Panc1 (cell line): ENCODE measurements at places on chromosomes 2 and 18. TPM values are rescaled to one million over a fixed set of nuclear protein-coding genes. Genes with fewer than 3 reads are reported as not detected.

- H3K27ac ChIP-seq, result peak overlapping the region; percentile 90
- peak overlapping the region; percentile 41 for H3K4me3 ChIP-seq
- H3K27me3 ChIP-seq, result no peaks in the 10 kb centered on the region
- no peaks in the 10 kb centered on the region for H3K36me3 ChIP-seq
- DNase-seq, result no peak
Observed at GRCh38 chr2:64859312-64860212, 129.6 kb upstream of the SLC1A4 start.

DNA sequence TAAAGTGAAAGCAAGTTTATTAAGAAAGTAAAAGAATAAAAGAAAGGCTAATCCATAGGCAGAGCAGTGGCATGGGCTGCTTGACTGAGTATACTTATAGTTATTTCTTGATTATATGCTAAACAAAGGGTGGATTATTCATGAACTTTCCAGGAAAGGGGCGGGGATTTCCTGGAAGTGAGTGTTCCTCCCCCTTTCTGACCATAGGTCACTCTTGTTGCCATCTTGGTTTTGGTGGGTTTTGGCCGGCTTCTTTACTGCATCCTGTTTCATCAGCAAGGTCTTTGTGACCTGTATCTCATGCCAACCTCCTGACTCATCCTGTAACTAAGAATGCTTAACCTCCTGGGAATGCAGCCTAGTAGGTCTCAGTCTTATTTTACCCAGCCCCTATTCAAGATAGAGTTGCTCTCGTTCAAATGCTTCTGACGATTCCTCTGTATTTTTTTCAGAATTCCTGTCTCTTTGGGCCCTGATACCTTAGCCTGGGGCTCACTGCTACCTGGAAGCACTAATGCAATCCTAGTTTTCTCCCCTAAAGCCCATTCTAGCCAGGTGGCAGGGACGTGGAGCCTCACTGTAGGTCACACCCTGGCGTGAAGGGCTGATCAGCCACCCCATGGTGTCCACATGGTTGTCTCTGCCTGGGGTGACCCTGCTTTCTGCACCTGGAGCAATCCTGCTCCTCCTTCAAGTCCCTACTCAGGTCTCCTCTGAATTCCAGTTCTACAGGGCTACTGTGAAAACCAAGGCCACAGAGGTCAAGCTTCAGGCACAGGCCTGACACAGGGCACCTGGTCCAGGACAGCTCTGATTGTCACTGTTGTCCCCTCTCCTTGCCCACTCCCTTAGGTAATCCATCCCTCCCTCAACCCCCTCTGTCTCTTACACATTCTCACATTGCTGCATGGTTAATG, 6.0 kb upstream of the SLC35F6 start:
- DNase-seq, result peak; percentile 96
- H3K27ac ChIP-seq, result peak overlapping the region; percentile 97
- H3K4me3 ChIP-seq, result 0 out of 2 replicates have a peak overlapping the region, but pooled peaks have one; percentile 0
- H3K4me1 ChIP-seq, result peaks cover 40% of the 10 kb centered on the region
- no peaks in the 10 kb centered on the region for H3K27me3 ChIP-seq

DNA sequence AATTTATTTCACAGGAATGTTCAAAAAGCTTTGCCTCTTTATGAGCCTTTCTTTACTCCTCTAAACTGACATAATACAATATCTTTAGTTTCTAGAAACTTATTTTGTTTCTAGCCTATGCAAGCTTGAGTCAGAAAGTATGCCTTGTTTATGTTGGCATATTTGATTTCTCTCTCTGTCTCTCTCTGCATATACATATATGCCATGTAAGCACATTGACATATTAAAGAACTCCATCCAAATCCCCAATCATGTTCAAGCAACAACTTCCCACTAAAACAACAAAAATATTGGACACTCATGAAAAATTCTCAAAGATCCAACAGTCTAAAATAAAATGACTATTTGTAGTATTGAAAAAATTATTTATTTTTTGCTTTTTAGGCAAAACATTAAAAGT, 1651.2 kb upstream of the ACVR2A start:
- no peak for DNase-seq
- H3K36me3 ChIP-seq, result no peaks in the 10 kb centered on the region
- no peaks in the 10 kb centered on the region for H3K4me1 ChIP-seq
- H3K27me3 ChIP-seq, result no peaks in the 10 kb centered on the region
- H3K4me3 ChIP-seq, result no peak overlapping the region
- H3K27ac ChIP-seq, result no peak overlapping the region

GRCh38 chr2:209577376-209578357, 153.8 kb downstream of the MAP2 start:
- no peaks in the 10 kb centered on the region; the same call in 1 of the 2 replicates for H3K36me3 ChIP-seq
- H3K27ac ChIP-seq, result peak overlapping the region; percentile 51; the same call in 1 of the 2 replicates
- no peaks in the 10 kb centered on the region for H3K27me3 ChIP-seq
- no peak for DNase-seq
- peaks cover 6% of the 10 kb centered on the region; the same call in 1 of the 2 replicates for H3K4me1 ChIP-seq
- no peak overlapping the region for H3K4me3 ChIP-seq

GRCh38 chr2:239724194-239724849, 300.8 kb downstream of the NDUFA10 start:
- no peak overlapping the region for H3K27ac ChIP-seq
- no peaks in the 10 kb centered on the region for H3K36me3 ChIP-seq
- H3K4me1 ChIP-seq, result no peaks in the 10 kb centered on the region
- no peak for DNase-seq
- H3K27me3 ChIP-seq, result no peaks in the 10 kb centered on the region

DNA sequence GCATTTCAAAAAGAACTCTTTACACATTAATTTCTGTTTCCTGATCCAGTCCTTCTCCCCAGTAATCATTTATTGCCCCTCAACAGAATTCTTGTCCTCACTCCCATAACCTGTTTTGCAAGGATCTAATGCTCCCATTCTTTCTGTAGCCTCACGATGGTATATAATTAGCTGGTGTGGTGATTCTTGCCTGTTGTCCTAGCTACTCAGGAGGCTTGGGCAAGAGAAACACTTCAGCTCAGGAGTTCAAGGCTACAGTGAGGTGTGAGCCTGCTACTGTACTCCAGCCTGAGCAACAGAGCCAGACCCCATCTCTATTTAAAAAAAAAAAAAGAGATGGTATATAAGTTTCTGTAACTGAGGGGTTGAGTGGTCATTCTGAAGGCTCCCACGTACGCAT, 7.7 kb upstream of the TRAPPC8 start:
- no peak overlapping the region for H3K4me3 ChIP-seq
- H3K4me1 ChIP-seq, result no peaks in the 10 kb centered on the region
- no peaks in the 10 kb centered on the region for H3K36me3 ChIP-seq

DNA sequence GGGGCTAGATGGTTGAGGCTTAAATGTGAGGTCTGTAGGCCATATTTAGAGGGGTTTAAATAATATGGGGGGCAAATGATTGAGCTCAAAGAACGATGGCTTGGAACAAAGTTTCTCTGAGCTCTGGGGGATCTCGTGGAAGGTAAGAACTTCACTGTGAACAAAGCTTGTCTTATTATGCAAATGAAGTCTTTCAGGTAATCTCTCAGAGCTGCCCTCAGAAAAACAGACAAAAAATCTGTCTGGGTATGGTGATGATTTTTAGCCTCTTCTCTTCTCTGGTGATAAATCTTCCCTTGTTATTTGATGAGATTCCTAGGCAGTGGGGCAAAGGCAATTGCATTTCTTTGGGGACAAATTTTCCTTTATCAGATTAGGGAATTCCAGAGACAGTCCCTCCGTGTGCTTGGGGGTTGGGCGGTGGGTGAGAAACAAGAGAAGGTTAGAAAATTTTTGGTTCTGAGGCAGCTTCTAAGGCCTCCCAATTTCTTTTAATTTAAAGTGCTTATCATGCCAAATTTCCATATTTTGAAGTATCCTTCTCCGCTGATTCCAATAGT, 760.4 kb downstream of the TSN start:
- no peak for DNase-seq
- H3K27me3 ChIP-seq, result no peaks in the 10 kb centered on the region
- H3K4me1 ChIP-seq, result no peaks in the 10 kb centered on the region
- H3K27ac ChIP-seq, result no peak overlapping the region
- no peak overlapping the region for H3K4me3 ChIP-seq

The TBR1 gene
- not detected for total RNA-seq

DNA sequence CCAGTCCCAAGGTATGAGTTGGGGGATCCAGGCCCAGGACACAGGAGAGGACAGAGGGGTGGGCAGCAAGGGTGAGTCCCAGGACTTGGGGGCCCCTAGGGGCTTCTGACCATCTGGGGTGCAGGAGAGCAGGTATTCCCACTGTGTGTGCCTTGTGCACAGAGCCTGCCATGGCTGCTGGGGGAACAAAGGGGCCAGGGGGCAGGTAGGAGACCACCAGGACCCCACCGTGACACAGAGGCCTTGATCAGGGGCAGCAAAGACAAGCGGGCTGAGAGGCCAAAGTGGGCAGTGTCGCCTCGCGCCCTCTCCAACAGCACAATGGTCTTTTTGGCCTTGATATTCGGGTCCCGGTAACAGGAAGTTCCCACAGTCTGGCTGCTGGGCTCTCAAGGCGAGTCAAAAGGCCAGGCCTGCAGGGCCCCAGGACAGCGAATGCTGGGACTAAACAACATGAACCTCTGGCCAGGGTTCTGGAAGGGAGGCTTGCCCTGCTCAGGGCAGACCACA, 12.3 kb upstream of the GPR17 start:
- H3K27me3 ChIP-seq, result no peaks in the 10 kb centered on the region
- H3K27ac ChIP-seq, result no peak overlapping the region
- no peaks in the 10 kb centered on the region for H3K36me3 ChIP-seq
- DNase-seq, result no peak
- H3K4me3 ChIP-seq, result no peak overlapping the region

DNA sequence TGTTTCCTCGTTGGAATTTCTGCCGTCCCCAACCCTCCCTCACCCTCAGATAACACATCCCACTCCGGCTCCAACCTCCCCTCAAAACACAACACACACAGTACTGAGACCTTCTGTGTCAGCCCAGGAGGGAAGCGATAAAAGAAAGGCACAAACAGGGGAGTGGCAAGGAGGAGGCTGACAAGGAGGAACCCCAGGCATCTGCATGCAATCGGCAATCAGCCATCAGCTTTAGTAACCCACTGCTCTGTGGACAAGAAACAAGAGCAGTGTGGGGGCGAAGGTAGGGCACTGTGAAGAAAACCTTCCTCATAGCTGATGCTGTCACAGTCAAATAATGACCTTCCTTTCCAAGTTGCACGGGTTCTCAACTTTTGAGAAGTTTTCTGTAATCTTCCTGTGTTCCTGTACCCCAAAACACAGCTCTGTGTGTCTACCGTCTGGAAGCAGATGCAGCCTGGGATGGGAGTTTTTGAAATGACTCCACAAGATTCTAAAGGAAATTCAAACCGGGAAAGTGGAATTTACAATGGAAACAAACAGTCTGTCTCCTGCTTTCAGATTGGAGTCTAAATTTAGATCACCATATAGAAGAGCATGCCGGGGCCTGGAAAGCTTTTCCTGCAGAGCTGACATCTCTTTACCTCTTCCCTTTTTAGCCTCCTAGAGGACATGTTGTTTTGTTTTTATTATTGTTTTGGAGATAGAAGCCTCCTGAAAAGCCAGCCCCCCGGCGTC, 16.4 kb upstream of the LPIN2 start:
- DNase-seq, result no peak
- no peaks in the 10 kb centered on the region for H3K27me3 ChIP-seq
- no peak overlapping the region for H3K4me3 ChIP-seq
- H3K4me1 ChIP-seq, result peaks cover 27% of the 10 kb centered on the region; the same call in 1 of the 2 replicates

The RAMP1 gene
- 17.6 TPM for total RNA-seq

The IGFBP2 gene
- 54.8 TPM for total RNA-seq

DNA sequence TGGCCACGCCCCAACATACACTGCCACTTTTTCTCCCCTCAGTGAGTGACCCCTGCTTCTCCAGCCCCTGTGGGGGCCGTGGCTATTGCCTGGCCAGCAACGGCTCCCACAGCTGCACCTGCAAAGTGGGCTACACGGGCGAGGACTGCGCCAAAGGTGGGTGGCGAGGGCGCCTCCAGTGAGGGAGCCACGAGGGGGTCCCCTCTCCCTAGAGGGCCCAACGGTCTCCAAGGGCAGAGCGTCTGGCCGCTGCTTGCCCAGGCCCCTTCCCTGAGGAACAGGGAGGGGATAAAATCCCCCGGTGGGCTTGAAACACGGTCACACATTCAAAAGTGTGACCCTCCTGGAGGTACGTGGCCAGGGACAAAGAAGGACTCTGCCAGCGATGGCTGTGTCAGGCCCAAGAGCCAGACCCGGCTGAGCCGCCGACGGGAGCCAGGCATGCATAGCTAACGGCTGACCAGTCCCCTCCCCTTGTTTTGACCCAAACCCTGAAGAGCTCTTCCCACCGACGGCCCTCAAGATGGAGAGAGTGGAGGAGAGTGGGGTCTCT, 37.2 kb downstream of the MTERF4 start:
- DNase-seq, result no peak
- no peaks in the 10 kb centered on the region for H3K36me3 ChIP-seq
- no peaks in the 10 kb centered on the region for H3K4me1 ChIP-seq
- H3K4me3 ChIP-seq, result no peak overlapping the region
- H3K27ac ChIP-seq, result no peak overlapping the region
- no peaks in the 10 kb centered on the region for H3K27me3 ChIP-seq

The PDK1 gene
- 11.7 TPM for total RNA-seq

The APLF gene
- 2.6 TPM for total RNA-seq

The SLC4A3 gene
- total RNA-seq, result 13.5 TPM
